ENCODE measurements at places on chromosomes 5 and 9.

DNA sequence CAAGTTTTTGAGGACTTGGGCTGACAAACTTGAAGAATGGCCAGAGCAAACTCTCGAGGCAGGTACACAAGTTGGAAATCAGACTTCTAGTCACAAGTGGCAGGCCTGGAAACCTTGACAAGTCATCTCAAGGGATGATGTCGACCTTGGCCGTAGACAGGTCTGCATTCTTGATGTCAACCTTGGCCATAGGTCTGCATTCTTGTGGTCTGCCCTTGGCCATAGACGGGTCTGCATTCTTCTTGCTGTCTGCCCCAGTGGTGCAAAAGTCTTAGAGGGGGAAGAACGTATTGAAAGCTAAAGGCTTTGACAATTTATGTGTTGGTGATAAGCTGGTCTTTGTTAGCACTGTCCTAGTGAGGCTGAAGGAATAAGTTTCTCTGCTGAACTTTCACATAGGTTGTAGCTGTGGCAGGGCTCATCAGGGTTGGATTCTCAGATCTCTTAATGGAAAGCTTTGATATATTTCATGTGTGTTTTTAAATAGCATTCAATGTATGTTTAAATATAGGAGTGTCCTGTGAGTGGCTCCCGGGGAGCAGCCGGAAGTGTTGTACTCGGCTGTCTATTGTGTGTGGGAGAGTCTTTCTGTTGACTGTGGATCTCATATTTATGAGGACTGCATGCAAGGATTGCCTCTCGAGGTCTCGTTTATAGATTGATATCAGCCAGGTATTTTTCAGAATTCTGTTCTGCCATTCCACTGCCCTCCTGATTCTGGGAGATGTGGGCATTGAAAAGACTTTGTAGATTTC is 27.0 kb downstream of the SUB1 start:
- DNase-seq = no peak

GRCh38 chr5:6909901-6910300 is 196.7 kb downstream of the TENT4A start:
- no peak for DNase-seq

DNA sequence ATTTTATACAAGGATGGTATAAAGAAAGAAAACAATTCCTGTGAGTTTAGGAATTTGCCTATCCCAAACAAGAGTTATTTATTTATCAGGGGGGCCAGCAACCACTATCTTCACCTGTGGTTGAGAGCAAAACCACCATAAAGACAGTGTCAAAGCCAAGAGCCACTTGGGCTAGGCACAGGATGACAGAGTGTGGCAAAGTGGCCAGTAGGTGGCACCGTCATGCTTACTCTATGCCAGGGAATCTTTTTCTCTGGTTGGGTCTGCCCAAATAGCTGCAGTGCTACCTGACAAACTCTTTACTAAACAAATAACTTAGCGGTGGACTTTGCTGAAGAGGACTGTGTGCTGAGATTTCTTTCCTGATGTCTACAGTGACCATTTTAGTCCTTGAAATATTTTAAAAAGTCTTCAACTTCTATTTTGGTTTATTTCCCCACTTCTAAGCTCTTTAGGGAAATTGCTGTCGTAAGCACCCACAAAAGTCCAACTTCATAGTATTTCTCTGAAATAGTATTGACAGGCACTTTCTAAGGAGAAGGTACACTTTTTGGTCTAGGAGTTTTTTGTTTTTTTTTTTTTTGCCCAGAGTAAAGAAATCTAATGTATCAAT is 285.0 kb downstream of the RFX3 start:
- peak; percentile 45 for DNase-seq

- DNase-seq = no peak
These were observed 165.5 kb downstream of the PIK3R1 start for GRCh38 chr5:68381060-68381459.

GRCh38 chr9:35861161-35861897 is 8.9 kb downstream of the OR13J1 start:
- no peak for DNase-seq

DNA sequence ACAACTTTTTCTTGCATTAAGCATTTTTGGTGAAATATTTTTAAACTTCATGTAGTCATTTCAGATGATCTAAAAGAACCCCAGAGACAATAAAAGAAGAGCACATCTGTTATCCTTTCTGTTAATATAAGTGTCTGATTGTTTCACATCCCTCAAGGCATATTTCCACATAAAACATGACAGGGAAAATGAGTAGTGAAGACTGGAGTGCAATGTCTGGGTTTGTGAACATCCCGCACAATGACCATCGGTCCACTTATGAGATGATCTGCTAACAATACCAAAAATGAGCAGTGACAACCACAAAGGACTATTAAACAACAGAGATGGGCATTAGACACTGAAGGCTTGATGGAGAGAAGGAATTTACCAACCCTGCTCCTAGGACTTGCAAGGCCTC is 209.1 kb downstream of the NR2F1-AS1 start:
- no peak for DNase-seq

DNA sequence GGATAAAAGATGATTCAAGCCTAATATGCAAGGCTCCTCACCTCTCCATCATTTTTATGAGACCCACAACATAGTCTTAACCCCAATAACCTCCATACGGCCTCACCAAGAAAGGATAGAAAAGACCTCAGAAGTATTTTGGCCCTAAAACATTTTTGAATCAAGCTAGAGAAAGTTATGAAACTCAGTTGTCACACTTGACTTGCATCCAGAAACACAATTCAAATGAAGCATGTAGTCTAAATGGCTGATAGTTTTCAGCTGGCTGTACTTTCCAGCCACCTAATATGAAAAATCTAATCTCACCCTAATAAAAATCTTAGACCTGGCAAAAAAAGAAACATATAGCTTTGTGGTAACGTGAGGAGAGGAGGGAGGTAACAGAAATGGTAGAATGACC is 116.1 kb downstream of the ARL15 start:
- DNase-seq = no peak

DNA sequence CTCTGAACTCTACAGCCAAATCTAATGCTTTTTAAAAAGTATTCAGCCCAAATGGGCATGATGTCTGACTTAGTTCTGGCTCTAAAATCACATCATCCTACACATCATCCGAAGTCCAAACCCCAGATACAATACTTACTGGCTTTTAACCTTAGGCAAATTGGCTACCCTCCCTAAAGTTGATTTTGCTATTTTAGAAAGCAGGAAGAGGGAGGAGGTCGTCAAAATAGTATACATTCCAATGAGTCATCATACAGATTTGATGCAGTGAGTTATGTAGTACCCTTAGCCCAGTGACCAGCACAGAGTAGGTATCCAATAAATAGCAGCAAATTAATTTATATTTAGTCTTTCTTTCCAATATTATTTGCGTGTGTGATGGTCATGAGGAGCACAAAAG is 582.0 kb upstream of the TUSC1 start:
- no peak for DNase-seq

DNA sequence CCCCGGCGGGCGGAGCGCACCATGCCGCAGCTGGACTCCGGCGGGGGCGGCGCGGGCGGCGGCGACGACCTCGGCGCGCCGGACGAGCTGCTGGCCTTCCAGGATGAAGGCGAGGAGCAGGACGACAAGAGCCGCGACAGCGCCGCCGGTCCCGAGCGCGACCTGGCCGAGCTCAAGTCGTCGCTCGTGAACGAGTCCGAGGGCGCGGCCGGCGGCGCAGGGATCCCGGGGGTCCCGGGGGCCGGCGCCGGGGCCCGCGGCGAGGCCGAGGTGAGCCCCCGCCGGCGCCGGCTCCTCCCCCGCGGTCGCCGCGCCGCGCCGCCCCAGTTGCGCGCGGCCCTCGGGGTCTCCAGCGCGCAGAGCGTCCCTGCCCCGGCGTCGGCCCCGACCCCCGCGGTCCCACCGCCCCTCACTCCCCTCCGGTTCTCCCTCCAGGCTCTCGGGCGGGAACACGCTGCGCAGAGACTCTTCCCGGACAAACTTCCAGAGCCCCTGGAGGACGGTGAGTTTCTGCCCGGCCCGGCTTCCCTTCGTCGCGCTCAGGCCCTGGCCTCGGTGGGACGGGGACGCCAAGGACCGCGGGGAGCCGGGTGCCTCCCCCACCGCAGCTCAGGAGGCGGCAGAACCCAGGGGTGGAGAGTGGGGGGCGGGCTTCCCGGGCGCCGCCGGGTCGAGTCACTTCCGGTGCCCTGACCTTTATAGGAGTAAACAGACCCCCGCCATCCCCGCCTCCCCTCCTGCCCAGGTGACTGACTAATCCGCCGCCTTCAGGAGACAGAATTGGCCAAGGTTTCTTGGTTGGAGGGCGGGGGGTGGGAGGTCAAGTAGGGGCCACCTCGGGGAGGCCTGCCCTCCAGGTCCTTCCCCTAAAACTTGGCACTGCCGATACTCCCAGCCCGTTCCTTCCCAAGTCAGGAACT is 665 bp downstream of the TCF7 start:
- DNase-seq = no peak

GRCh38 chr5:133930061-133930812 is 38.2 kb downstream of the C5orf15 start:
- no peak for DNase-seq

DNA sequence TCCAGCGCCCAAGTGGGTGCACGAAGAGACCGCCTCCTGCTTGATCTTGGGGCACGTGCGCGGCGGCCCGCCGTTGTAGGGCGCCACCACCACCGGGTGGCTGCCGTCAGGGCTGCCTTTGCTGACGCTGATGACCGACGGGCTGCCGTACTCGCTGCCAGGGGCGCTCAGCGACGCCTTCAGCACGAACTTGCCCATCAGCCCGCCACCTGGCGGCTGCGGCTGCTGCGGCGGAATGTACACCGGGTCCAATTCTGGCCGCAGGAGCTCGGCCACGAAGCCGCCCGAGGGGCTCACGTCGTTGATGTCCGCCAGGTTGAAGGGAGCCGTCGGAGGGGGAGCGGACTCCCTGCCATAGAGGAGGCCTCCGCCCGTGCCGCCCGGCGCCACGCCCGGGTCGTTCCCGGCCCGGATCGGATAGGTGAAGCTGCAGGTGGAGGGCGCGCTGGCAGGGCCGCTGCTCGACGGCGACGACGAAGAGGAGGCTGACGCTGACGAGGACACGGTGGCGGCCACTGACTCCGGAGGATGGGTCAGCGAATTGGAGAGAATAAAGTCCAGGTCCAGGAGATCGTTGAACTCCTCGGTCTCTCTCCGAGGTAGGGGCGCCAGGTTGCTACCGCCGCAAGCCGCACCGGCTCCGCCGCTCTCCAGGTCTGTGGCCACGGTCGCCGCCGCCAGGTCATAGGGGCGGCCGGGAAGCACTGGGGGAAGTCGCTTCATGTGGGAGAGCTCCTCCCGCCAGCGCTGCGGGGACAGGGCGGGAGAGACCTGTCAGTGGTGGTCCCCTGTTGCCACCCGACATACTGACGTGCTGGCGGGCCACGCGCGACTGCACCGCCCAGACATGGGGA is 1.8 kb downstream of the KLF4 start:
- peak; percentile 34 for DNase-seq

DNA sequence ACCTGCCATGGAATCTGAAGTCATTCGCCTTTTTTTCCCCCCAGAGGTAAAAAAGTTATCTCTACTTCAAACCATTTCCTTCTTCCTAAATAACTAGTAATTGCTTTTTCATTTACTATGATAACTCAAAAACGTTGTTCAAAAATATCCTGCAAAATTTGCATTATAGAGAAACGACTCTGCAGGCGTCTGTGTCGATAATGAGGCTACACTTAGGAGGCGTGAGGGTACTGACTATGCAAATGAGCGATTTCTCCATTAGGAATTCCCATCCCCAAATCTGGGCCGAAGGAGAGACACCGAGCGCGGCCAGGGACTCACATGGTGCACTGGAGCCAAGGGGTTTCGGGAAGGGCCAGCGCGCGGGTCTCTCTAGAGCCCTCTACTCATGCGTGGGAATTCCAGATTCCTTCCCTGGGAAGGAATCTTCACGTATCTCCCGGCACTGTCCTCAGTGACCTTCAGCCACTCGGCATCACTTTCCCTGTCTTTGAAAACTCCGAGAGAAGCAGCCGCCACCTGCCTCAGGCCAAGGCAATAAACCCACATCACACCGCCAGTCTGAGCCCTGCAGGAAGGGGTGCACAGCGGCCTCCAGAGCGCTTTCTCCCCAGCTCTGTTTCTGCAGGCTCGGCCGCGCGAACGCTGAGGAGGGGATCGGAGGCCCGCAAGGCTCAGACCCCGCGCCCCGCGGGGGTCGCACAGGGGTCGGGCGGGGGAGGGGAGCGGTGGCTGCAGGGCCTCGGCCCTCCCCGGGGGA is 718 bp upstream of the DENND4C start:
- no peak for DNase-seq

DNA sequence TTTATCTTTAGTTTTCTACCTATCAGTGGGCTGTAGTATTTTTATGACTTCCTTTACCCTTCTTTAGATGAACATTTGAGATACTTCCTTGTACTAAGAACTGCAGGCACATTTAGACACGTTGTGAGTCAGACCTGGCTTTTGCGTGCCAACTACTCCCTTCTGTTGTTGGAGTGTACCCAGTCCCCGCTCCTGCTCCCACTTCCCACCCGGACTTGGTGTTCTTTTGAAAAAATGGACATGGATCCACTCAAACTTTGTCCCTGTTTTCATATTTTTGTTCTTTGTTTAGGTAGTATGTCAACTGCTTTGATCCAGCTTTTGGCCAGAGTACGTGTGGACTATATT is 60.7 kb downstream of the PARP8 start:
- no peak for DNase-seq

- DNase-seq = no peak
These were observed 10.5 kb upstream of the B4GALT1 start for GRCh38 chr9:33177639-33178038.

- no peak for DNase-seq
These were observed 84.3 kb upstream of the ACTBL2 start for GRCh38 chr5:57566914-57567313.

DNA sequence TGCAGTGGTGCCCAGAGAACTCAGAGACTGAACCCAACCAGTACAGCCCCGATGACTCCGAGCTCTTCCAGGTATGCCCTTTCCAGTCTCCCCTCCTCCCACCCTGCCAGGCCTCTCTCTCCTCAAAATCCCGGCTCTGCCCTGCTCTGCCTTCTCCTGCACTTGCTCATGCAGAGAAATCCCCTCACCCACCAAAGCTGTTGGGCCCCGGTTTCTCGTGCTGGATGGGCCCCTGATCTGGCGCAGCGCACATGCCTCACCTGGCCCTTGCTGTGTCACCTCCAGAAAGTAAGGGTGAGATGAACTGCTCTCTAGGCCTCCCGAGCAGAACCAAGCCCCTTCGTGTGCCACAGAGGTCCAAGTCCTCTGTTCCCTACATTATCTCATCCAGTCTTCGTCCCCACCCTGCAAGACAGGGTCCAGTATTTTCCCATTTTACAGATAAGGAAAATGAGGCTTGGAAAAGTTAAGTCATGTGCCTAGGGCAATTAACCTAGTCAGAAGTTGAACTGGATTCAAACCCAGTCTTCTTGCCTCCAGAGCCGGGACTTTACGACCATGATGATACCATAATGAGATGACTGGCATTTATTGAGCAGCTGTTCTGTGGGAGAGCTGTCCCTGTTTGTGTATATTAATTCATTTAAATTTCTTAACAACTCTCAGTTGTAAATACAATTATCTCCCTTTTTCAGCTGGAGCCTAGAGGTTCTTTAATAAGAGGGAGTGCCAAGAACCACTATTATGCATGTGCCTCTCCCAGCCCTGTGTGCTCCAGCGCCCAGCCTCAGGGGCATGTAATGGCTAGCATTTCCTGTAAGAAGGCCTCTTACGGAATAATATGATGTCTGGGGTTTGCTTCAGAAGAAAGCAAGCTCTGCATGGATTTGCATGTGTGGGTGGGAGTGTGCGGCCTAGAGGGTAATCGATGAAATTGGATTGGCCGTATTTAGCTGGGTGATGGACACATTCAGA is 90.7 kb downstream of the PPARGC1B start:
- no peak for DNase-seq

GRCh38 chr5:134749415-134749814 is 9.2 kb upstream of the DDX46 start:
- DNase-seq = no peak
